Vagina (tissue), 2 donors: ENCODE measurements at places on chromosomes 6 and 20.
A peak's percentile ranks its signal among the peaks of the same experiment; 100 is the strongest.

GRCh38 chr6:151101816-151102694 lies 137.7 kb upstream of the AKAP12 start:
- H3K4me1 ChIP-seq: peaks cover 9% of the 10 kb centered on the region
- no peak for DNase-seq
- H3K4me3 ChIP-seq: no peak overlapping the region
- H3K36me3 ChIP-seq: no peaks in the 10 kb centered on the region
- H3K27ac ChIP-seq: peak overlapping the region; percentile 33

DNA sequence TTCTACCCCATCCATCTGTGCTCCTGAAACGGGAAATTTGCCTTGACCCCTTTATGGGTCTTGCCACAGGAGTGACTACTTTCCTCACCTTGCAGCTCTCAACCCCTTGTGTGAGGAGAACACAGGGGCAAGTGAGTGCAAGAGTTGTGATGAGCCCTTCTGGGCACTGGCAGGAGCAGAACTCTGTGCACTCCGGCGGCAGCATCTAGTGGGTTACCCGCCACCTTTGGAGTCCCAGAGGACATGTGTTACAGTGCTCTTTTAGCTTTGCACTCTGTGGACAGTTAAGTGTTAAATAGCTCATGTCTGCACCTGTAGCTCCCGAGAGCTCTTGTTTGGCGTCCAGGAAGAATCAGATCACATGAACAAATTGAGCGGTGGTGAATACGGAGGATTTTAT lies 940.2 kb downstream of the GRIK2 start:
- no peak overlapping the region for H3K27ac ChIP-seq
- no peak for DNase-seq
- no peak overlapping the region for H3K4me3 ChIP-seq
- no peaks in the 10 kb centered on the region for H3K4me1 ChIP-seq
- H3K27me3 ChIP-seq: no peaks in the 10 kb centered on the region

GRCh38 chr6:2266031-2266795 lies 20.8 kb upstream of the GMDS start:
- H3K4me3 ChIP-seq: no peak overlapping the region
- DNase-seq: no peak
- H3K27ac ChIP-seq: no peak overlapping the region
- no peaks in the 10 kb centered on the region for H3K27me3 ChIP-seq
- no peaks in the 10 kb centered on the region for H3K36me3 ChIP-seq

DNA sequence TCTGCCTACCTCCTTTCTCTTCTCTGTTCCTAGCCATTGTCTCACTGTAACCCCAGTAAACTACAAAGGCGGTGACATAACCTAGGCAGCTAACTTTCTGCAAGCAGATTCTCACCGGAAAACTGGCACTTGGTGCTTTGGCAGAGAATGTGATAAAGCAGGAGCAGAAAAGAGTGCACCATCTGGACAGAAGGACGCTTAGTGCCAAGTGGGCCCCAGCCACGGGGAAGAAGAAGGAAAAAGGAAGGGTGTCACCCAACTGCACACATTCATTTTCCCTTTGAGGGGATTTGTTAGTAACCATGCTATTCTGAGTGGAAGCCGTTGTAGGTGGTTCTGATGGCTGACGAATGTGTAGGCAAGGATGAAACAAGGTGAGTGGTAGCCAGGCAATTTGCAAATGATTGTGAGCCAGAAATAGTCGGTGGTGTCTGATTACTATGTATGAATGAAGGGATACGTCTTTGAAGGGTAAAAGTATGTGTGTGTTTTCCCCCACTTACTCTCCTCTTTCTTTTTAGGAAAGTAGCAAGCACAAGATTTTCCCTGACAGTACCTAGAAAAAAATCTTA lies 148.3 kb upstream of the STXBP5 start:
- no peak for DNase-seq
- no peaks in the 10 kb centered on the region for H3K4me1 ChIP-seq
- H3K27ac ChIP-seq: no peak overlapping the region
- no peaks in the 10 kb centered on the region for H3K27me3 ChIP-seq
- H3K4me3 ChIP-seq: no peak overlapping the region

GRCh38 chr6:99434702-99435530 lies 9.8 kb upstream of the PNISR start:
- no peak overlapping the region for H3K4me3 ChIP-seq
- peaks cover 6% of the 10 kb centered on the region for H3K36me3 ChIP-seq
- no peak overlapping the region for H3K27ac ChIP-seq
- H3K4me1 ChIP-seq: no peaks in the 10 kb centered on the region

DNA sequence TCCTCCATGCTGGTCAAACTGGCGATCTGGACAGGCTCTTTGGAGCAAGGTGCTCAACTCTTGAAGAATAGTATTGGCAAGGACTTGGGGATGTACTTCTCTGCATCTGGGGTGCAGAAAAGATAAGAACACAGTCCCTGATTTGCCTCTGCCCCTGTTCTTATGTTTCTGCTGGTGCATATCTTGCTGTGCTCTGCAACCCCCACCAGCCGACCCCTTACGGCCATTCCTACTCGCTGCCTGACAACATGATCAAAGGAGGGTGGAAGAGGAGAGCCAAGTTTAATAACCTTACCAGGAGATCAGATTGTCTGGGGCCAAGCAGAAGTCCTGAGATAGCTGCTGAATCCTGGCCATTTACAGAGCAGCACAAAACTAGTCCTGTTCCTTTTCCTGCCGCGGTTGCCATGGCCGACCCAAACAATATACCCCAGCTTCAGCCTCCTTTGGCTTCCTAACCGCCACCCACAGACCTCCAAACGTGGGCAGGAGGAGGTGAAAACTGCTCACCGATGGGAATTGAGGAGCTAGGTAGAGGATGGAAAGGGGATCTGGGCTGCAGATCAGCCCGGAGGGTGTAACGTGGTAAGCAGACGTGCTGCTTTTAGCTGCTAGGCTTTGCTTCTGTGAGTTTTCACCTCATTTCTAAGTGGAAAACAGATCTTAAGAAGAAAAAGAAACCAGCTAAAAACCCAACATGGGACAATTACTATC lies 60.9 kb downstream of the ATXN1 start:
- peaks cover 61% of the 10 kb centered on the region for H3K4me1 ChIP-seq
- peak overlapping the region; percentile 53 for H3K27ac ChIP-seq
- no peaks in the 10 kb centered on the region for H3K27me3 ChIP-seq

DNA sequence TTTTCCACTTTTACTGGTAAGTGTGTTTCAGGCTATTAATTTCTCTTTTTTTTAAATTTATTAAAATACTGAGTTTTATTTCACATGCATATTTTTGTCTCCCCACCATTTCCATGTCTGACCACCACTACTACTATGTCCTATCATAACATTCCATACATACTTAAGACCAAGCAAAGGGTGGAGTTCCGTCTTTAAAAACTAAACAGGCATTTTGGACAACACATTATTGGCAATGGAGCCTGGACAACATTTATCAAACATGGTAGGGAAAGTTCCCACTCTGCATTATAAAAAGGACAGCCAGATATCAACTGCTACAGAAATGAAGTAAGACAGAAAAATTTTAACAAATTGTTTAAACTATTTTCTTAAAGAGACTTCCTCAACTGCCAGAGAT lies 91.9 kb downstream of the LMBRD1 start:
- no peak overlapping the region for H3K4me3 ChIP-seq
- H3K4me1 ChIP-seq: no peaks in the 10 kb centered on the region
- H3K27me3 ChIP-seq: no peaks in the 10 kb centered on the region
- no peak for DNase-seq
- peaks cover 7% of the 10 kb centered on the region for H3K36me3 ChIP-seq

DNA sequence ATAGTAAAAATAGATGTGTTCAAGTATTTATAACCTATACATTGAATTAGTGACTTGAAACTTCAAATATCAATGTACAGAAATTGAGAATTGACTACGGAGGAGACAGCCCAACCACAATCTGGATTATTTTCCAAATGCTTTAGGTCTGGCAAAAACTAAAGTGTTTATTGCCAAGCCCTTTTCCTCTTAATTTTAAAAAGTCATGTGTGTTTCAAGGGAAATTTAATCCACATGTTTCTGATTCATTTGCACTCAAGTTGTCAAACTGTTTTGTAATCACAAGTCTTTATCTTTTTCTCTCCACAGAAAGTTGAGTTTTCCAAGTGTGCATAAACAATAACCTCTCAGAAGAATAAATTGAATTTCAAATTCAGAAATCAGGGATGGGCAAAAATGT lies 350.8 kb upstream of the RSPO3 start:
- H3K27ac ChIP-seq: no peak overlapping the region
- H3K27me3 ChIP-seq: no peaks in the 10 kb centered on the region
- no peaks in the 10 kb centered on the region for H3K36me3 ChIP-seq
- no peak for DNase-seq

DNA sequence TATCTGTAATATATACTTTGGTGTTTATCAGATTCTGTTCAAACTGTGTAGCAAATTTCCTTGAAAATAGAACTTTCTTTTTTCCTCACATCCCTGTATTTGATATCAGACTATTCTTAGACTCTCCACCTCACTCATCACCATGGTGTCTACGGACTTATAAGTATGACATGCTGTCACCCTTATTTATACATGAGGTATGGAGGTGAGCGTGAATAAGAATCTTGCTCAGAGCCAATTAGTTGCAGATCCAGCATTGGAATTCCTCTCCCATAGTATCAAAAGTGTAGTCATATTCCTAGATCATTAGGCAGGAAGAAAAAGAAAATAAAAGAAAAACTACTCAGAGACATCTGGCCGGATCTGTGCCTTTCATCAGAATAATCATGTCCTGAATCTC lies 43.0 kb downstream of the TPD52L1 start:
- H3K27ac ChIP-seq: peak overlapping the region; percentile 22
- H3K27me3 ChIP-seq: no peaks in the 10 kb centered on the region
- H3K36me3 ChIP-seq: no peaks in the 10 kb centered on the region
- H3K4me3 ChIP-seq: no peak overlapping the region
- peaks cover 49% of the 10 kb centered on the region for H3K4me1 ChIP-seq

DNA sequence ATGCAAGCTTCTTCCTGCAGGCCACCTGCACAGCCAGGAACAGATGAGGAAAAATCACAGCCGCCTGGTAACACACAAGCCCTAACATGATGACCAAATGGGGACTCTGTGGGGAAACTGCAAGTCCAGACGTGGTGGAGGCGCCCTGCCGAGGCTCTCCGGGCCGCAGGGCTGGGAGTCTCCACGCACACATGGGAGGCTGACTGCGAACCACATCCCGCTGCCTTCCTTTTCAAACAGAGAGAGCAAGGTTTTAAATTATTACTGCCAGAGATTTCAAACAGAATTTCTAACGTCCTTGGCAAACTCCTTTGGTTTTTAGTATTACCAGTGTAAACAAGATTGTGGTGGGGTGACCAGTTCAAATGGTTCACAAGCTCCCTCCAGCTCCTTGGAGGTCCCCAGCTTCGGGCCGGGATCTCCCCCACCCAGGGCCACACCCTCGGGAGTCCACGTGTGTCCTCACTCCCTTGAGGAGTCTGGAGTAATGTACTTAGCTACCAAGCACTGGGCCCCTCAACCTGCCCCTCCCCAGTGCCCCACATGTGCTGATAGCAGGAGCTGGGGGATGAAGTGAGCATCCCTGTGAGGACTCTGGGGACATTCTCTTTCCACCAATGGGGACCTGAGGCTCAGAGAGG lies 252.7 kb downstream of the TAF4 start:
- H3K27ac ChIP-seq: no peak overlapping the region
- no peaks in the 10 kb centered on the region for H3K4me1 ChIP-seq
- H3K4me3 ChIP-seq: no peak overlapping the region

DNA sequence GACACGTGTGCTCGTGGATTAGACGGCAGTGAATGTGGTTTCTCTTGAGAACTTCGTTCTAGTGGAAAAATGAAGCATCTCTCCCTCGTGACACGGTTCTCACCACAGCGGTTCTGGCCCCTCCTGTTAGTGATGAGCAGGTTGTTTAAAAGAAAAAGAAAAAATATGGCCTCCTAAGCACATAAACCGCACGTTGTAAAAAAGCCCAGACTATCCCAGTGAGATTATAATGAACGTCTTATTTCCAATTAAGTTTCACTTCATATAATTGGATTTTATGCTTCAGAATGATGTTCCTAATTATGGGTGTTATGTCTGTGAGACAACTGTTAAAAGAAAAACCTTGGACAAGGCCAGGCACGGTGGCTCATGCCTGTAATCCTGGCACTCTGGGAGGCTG lies 74.5 kb upstream of the FRMD1 start:
- no peak overlapping the region for H3K27ac ChIP-seq

DNA sequence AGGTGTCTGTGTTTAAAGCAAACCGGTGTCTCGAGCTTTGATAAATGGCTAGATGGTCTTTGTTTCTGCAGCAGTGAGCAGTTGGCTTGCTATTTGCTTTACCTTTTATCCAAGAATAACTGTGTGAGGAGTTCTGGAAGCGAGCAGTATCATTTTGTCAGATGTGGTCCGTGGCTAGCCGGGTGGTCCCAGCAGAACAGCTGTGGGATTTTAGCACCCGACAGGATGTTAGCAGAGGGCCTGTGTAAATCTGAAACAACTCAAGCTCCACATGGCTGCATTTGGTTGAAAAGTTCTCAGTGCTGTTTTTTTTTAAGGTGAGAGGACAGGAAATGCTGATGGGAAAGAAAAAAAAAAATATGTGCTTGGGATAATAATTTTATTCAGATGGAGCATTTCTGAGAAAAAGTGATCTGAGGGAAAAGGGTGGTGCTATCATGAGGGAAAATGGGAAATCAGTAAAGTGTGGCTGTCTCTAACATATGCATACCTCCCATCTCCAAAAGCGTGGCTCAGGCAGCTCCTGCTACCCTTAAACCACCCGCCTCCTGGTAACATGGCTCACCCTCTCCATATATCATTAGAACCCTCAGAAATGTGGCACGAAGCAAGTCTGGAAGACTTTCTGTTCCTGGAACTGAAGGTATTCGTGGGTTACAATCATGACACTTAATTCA lies 215.4 kb downstream of the TSHZ2 start:
- no peak overlapping the region for H3K4me3 ChIP-seq
- H3K4me1 ChIP-seq: no peaks in the 10 kb centered on the region
